D721Med (cell line): ENCODE measurements at places on chromosomes 11 and 22.

- DNase-seq: no peak
These were observed 303.0 kb upstream of the PITPNB start for GRCh38 chr22:28222052-28222451.

DNA sequence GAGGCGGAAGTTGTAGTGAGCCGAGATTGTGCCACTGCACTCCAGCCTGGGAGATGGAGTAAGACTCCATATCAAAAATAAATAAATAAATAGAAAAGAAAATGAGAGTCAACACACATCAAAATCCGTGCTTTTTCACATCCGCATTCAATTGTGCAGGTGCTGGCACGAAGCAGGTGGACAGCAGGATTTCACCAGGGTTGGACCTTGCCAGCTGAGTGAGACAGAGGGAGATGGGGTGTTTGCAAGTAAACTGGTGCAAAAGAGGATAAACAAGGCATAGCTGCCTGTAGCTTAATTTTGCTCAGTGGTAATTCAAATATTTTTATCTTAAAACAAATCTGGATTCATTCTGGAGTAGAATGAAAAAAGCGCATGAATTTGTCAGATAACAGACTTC, 23.3 kb upstream of the DNAL4 start:
- no peak for DNase-seq

DNA sequence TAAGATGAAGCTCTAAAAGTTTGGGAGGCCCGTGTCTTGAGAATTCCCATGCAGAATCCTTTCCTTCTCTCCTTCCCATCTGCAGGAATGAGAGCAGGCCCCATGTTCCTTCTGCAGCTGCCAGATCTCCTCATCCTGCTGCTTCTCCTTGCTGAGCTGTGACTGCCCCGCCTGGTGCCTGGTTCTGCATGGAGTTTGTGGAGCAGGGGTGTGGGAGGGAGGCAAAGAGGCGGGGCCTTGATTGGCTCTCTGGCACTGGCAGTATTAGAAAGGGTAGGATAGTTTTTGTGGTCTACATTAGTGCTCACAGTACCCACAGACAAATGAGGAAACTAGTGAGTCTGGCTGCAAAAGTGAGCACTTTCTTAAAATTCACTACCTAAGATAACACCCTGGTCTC, 91.1 kb upstream of the CLPB start:
- DNase-seq: no peak

GRCh38 chr11:69277074-69277809, 16.7 kb upstream of the MYEOV start:
- DNase-seq: no peak

GRCh38 chr11:65870706-65871681, 1.6 kb downstream of the EFEMP2 start:
- no peak for DNase-seq

GRCh38 chr11:66367561-66368312, 3.8 kb downstream of the SLC29A2 start:
- no peak for DNase-seq

DNA sequence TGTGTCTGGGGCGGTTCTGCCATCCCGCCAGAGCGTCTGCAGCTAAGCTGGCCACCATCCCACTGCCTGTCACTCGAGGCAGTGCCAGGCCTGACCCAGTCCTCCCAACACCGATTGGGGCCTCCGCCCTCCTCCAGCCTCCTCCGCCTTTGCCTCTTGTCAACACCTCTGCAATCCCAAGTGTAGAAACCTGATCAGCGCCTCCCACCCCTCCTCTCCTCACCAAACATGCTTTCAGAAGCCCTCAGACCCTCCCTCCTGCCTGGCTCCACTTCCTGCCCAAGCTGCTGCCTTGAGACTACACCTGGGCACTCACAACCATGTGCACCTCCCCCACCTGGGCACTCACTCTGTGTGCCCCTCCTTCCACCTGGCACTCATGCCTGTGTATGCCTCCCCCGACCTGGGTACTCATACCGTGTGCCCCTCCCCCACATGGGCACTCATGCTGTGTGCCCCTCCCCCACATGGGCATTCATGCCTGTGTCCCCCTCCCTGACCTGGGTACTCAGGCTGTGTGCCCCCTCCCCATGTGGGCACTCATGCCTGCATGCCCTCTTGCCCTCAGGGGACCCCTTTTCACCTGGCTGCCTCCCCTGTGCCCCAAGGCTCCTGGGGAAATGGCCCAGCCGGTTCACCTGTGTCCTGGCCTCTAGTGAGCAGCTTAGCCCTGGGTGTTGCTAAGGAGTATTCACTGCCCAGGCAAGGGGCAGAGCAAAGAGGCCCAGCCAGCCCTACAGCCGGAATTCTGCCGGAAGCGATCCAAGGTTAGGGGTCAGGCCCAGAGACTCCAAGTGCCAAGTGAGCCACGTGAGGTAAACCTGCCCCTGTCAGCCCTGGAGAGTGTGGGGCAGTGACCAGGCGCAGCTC, 5.5 kb upstream of the IFITM10 start:
- DNase-seq: no peak

DNA sequence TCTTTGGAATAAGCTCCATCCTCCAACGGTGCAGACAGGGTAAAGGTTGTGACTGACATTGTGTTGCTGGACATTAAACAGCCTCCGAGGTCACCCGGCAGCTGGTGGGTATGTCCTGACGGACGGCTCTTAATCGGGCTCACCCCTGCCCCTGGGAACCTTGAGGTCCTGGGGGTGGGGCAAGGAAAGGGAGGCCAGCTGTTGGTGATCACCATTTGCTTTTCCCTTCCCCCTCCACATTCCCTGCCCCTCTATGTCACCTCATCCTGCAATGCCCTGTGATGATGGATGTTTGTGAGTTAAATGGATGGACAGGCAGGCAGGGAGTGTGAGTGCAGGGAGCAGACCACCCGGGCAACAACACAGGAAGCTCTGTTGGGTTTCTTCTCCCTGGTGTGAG, 26.3 kb downstream of the APLNR start:
- DNase-seq: no peak

DNA sequence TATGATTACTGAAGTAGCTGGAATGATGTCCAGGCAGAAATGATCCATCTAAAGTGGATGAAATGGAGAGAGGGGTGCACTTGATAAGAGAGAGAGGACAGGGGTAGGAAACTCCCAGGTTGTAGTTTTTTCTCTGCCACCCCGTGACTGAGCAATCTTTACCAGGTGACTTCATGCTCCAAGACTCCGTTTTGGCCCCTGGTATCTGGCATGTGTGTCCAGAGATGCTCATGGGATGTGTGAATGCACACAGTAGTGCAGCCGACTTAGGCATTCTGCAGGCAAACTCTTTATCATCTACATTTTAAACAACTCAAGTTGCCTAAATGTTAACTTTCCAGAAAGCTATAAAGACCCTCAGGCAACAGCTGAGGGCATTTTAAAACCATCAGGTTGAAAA, 189.3 kb upstream of the SEZ6L start:
- DNase-seq: no peak

DNA sequence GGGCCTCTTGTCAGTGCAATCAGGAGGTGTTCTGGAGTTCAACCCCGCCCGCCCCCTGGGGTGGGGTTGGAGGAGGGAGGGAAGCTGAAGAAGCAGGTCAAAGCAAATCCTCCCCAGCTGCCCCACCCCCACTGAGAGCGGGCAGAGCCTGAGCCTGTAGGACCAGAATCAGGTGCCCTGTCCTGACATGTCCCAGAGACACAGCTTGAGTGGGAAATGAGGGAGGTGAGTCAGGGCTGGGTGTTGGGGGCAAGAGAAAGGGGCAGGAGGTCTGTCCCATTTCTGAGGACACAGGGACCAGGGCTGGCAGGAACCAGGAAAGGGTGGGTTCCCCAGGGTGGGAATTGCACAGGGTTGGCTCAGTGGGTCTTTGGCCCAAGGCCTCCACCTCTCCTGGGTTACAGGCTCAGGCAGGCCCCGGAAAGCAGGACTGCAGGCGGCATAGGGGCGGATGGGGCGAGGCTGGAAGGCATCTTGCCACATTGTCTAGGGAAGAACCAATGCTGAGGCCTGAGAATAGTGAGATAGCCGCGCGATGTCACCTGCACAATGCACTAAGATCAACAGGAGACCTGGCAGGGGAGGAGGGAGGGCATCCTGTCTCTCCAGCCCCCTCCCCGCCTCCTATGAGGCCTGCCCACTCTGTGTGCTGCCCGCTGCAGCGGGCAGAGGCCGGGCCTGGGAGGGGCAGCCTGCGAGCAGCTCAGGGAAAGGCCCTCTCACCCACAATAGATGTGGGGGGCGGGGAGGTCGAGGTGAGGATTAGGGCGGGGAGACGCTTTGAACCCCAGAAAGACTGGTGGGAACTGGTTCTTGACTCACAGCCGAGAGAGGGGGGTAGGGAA, 32.4 kb downstream of the NECTIN1 start:
- DNase-seq: no peak
